ENCODE measurements at places on chromosomes 4 and X.

- DNase-seq, result no peak
Measured at GRCh38 chr4:70623323-70623722, 5.2 kb upstream of the ENAM start.

- DNase-seq, result peak; percentile 53
Measured at GRCh38 chrX:102155806-102156179, at the start of gene BEX5. TSS of gene BEX5 (minus strand) at chrX:102155977. CDS start at chrX:102154265, 1,712 bp downstream.

DNA sequence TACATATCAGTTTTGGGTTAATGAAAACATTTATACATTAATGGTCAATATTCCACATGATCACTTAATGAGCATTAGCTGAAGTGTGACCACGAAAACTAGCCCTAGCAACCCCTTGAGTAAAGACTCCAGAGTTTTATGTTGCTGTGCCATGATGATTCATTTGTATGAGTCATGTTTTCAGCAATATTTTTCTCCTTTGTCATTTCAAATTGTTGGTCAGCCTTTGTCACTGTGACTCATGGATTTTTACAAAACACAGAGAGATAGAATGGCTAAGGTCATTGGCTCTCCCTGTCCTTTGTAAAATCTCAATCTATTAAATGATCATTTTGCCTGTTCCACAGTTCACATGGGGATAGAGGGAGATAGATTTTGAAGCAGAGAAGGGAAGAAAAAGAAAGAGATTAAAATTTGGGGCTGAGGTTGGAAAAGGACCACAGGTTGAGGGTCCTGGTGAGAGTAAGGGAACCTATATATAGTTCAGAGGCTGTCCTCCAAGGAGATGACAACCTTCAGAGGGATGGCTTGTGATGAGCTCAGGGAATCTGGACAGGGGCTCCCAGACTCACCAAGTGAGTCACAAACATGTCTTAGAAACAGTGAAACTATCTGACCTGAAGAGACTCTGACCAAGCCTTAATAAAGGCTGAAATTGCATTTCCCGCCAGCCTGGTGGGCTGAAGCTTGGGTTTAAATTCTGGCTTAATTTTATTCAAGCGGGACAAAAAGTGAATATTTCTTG lies 25.6 kb downstream of the NR0B1 start:
- DNase-seq, result peak; percentile 28

- no peak for DNase-seq
Measured at GRCh38 chr4:105555409-105555808, 3.0 kb downstream of the ARHGEF38 start.

DNA sequence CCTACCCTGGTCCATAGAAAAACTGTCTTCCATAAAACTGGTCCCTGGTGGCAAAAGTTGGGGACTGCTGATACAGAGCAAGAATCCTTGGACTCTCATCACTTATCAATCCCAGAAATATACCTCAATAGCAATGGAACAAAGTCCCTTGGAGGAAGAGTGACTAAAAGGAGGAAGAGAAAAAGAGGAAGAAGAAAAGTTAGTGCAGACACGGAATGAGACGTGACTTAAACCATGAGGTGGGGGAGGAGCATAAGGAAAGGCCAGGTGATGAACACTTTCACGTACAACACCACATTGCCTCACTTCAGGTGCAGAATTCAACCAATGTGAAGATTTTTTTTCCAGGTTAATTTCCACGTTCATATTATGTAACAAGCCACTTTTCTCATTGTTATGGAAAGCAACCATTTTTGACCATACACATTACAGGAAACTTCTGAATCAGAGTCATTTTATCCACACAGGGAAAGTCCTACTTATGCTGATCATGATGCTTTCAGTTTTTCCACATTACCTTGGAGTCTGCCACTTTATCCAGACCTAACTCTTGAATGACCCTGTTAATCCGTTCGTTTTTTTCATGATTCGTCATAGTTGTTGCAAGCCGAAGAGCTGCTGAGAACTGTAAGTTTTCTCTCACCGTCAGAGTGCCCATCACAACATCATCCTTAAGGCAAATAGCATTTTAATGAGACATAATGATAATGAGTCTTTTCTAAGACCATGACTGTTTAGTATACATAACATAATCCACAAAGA lies 27.7 kb downstream of the ABCG2 start:
- no peak for DNase-seq

GRCh38 chr4:22999419-22999818 lies 306.7 kb downstream of the GBA3 start:
- DNase-seq, result no peak

GRCh38 chr4:106803083-106803482 lies 233.0 kb downstream of the DKK2 start:
- no peak for DNase-seq
